Progenitor cell of endocrine pancreas (in vitro differentiated cells): ENCODE measurements at places on chromosomes 11 and 22. TPM values are rescaled to one million over a fixed set of nuclear protein-coding genes. Genes with fewer than 3 reads are reported as not detected.

DNA sequence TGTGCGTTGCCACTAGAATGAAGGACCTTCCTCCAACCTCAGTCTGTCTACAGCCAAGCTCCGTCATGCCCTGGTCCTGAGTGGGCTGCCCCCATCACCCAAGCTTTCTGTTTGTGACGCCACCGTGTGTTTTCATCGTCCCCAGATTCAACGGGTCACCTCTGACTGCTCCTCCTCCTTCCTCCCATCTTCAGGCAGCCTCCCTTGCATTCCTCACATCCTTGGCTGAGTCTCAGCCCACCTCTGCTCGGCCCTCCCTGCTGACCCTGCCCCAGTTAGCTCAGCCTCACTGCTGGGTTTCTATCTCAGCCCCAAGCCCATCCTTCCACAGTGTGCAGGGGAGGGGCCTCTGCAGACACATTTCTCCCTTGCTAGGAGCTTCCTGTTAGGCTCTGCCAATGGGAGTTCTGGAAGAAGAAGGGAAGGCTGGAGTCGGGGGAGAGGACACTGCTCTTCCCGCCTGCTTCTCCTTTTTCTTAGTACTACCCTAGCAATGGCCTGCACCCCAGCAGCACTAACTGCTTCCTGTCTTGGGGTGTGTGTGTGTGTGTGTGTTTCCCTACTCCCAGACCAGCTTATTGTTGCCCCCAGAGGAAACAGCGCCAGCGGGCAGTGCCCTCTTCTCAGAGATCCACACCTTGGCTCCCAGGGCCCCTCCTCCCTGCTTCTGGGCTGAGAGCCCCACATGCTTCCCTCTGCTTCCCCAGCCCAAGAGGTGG is 5.2 kb downstream of the IFT27 start:
- DNase-seq: no peak
- no peaks in the 10 kb centered on the region for H3K27me3 ChIP-seq
- H3K4me3 ChIP-seq: no peak overlapping the region
- H3K27ac ChIP-seq: no peak overlapping the region

Gene TMEM86A
- total RNA-seq: 6.1 and 7.9 TPM in 2 replicates

- no peak overlapping the region for H3K4me3 ChIP-seq
- H3K27me3 ChIP-seq: no peaks in the 10 kb centered on the region
- no peak overlapping the region for H3K27ac ChIP-seq
Measured at GRCh38 chr11:95536047-95536690, 253.4 kb downstream of the FAM76B start.

Gene GRAP2
- total RNA-seq: 0.58 and 0.60 TPM in 2 replicates

GRCh38 chr22:50545522-50546325 is at the start of gene KLHDC7B:
Gene KLHDC7B (plus strand): TSS chr22:50545899. CDS start chr22:50546244, 345 bp downstream.
- DNase-seq: no peak
- H3K4me1 ChIP-seq: no peaks in the 10 kb centered on the region
- no peak within 1 kb of the TSS for H3K4me3 ChIP-seq
- H3K27me3 ChIP-seq: peaks cover 21% of the 10 kb centered on the region
- H3K36me3 ChIP-seq: no peaks in the 10 kb centered on the region
